Aorta (tissue), 5 donors: ENCODE measurements at places on chromosomes 3 and 15. TPM values are rescaled to one million over a fixed set of nuclear protein-coding genes. Genes with fewer than 3 reads are reported as not detected.

GRCh38 chr3:167675848-167676247 lies 22.1 kb upstream of the WDR49 start:
- DNase-seq: no peak
- no peak overlapping the region for H3K4me3 ChIP-seq
- no peak overlapping the region for H3K27ac ChIP-seq
- H3K36me3 ChIP-seq: peaks cover 7% of the 10 kb centered on the region
- no peaks in the 10 kb centered on the region for H3K4me1 ChIP-seq

GRCh38 chr3:804211-804610 lies 288.6 kb upstream of the CNTN6 start:
- no peak overlapping the region for H3K27ac ChIP-seq
- H3K4me1 ChIP-seq: no peaks in the 10 kb centered on the region
- H3K27me3 ChIP-seq: no peaks in the 10 kb centered on the region
- H3K36me3 ChIP-seq: no peaks in the 10 kb centered on the region

- peak within 1 kb of the TSS; percentile 15 for H3K27ac ChIP-seq
- H3K27me3 ChIP-seq: no peaks in the 10 kb centered on the region
- H3K4me1 ChIP-seq: no peaks in the 10 kb centered on the region
- peak within 1 kb of the TSS; percentile 11 for H3K4me3 ChIP-seq
Measured at GRCh38 chr15:43826508-43827341, at the start of gene WDR76. WDR76 (plus strand) TSS chr15:43827002; CDS start chr15:43827033, 31 bp downstream.

DNA sequence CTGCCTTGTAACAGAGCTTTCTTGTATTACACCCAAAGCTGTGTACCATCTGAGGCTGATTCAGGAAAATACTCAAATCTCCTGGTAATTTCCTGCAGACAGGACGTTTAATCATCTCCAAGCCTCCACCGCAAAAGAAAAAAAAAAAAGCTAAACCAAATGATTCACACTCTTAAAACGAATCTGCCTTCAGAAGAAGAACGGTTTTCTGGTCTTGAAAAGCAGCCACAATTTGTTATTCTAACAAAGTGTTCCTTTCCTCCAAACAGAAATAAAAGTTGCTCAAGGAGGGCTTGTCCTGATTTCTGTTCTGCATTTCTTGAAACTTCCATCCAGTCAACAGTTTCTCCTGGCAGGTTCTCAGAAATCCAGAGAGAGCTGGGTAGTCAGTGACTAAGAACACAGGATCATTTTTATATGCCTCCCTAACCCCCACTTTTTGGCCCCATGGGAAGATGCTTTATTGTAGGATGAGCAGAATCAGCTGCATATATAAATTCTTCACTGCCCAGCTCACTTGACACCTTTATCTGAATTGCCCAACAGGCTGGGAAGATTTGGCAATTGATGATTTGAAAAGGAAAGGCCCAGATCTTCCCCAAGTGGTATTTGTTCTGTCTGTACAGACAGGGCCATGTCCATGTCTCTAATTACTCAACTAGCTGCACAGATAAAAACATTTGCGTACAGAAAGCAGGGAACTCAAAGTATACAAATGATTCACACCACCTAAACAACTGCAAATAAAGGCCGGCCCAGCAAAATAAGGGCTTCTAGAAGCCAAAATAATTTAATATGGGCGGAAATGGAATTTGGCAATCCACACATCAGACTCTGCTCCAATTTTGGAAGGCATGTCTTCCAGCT lies 41.0 kb upstream of the PRICKLE2 start:
- no peaks in the 10 kb centered on the region for H3K27me3 ChIP-seq
- H3K4me3 ChIP-seq: peak overlapping the region; percentile 62
- H3K36me3 ChIP-seq: no peaks in the 10 kb centered on the region
- DNase-seq: no peak
- peak overlapping the region; percentile 67 for H3K27ac ChIP-seq

- DNase-seq: no peak
- H3K4me1 ChIP-seq: no peaks in the 10 kb centered on the region
- no peak overlapping the region for H3K4me3 ChIP-seq
- no peaks in the 10 kb centered on the region for H3K27me3 ChIP-seq
- H3K36me3 ChIP-seq: no peaks in the 10 kb centered on the region
Measured at GRCh38 chr3:131868203-131868602, 166.6 kb downstream of the CPNE4 start.

WNT5A gene
- polyA plus RNA-seq: 0.33 TPM

MKRN2 gene
- polyA plus RNA-seq: 18.8 TPM
